ENCODE measurements at places on chromosomes 11 and 22.

GRCh38 chr22:38638728-38639127 is 17.5 kb downstream of the FAM227A start:
- DNase-seq: no peak

- no peak for DNase-seq
These were observed 27.0 kb downstream of the MYBPC3 start for GRCh38 chr11:47325271-47326041.

GRCh38 chr22:40058265-40058664 is 63.5 kb downstream of the FAM83F start:
- peak; percentile 60 for DNase-seq

- no peak for DNase-seq
These were observed 14.1 kb downstream of the H19 start for GRCh38 chr11:1983601-1983961.

- no peak for DNase-seq
These were observed 5.9 kb downstream of the RBFOX2 start for GRCh38 chr22:36022697-36023096.
